ENCODE measurements at places on chromosomes 3 and 15. TPM values are rescaled to one million over a fixed set of nuclear protein-coding genes. Genes with fewer than 3 reads are reported as not detected.

Gene ZNF385D
- 1.3 TPM for total RNA-seq

Gene TP63
- total RNA-seq, result not detected

Gene GPR62
- 0.15 TPM for total RNA-seq

Gene SLC22A14
- not detected for total RNA-seq

Gene HCN4
- total RNA-seq, result not detected

Gene CNTN4
- total RNA-seq, result not detected

Gene TBC1D2B
- 12.9 TPM for total RNA-seq
